ENCODE measurements at places on chromosomes 6 and 20.

DNA sequence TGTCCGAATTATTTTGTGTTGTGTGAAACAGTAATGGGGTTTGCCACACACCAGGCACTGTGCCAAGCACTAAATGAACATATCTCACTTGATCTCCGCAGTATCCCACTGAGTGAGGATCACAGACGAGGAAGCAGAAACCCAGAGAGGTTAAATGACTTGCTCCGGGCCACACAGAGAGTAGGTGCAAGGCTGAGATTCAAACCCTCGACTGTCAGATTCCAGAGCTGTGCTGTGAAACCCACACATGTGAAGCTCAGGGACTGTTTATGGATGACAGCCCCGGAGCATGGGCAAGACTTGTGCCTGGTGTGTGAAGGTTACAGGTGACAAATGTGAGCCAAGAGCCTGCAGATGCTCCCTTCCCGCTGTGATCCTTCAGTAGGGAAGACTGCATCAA lies 87.8 kb upstream of the SIRPA start:
- no peak for DNase-seq

GRCh38 chr6:42690151-42690702 lies 32.2 kb downstream of the PRPH2 start:
- DNase-seq, result no peak

GRCh38 chr20:52252664-52253063 lies 61.1 kb upstream of the ZFP64 start:
- no peak for DNase-seq

DNA sequence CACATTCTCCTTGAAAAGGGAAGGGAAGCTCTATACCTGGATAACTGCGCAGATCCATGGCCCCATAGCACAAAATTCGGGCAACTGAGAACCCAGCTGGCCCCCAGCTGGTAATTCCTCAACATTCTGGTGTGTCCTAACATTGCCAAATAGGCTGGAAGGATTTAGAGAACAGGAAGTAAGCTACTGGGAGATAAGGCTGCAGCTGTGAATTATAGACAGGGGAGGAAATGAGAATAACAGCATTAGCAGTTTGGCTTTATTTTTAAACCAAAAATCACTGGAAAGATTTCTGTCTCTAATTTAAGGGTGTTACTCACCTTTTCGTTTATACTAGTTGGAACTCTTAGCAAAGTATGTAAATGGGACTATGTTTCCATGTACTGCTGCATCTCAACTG lies 97.2 kb downstream of the TULP4 start:
- no peak for DNase-seq

GRCh38 chr20:63322146-63322932 lies 29.4 kb downstream of the COL20A1 start:
- DNase-seq, result no peak

GRCh38 chr20:49896204-49896603 lies 19.1 kb downstream of the SPATA2 start:
- no peak for DNase-seq

DNA sequence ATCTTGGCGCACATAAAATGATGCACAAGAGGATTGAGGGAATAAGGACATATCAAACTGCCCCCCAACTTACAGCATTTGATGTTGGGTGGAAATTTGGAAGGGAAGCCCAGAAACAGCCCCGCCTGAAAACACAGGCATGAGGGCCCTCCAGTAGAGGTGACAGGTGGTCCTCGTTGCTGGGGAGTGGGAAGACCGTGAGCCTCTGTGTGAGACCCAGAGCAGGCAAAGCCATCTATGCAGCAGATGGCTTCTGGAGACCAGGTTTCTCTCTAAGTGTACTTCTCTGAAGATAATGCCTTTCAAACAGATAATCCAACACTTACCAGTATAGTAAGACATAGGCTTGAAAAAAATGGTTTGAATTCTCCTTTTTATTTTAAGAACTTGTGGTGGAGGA lies 132.2 kb upstream of the INSM1 start:
- DNase-seq, result no peak

DNA sequence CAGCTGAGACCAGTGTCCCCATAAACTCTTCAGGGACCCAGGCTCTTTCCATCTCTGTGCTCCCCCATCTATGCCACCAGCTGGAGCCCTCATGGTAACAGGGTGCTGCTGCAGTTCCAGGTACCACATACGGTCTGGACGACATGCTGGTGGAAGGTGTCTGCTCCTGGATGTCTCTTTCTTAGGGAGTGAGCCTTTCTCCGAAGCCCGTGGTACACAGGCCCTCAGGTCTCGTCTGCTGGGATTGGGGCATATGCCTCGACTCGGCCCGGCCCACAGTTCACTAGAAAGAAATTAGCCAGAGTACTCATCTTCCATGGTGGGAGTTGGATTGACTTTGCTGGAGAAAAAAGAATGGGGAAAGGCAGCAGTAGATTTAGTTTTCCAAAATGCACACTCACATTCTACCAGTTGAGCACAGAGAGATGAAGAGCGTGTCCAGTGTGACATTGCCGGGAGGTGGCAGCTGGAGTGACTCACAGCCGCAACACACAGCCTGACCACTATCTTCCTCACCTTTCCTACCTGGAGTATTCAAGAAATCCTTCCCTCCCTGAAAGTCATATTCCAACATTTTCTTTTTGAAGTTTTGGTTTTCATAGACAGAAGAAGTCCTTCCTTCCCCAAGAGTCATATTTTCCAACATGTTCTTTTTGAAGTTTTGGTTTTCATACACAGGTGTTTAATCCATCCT lies 18.6 kb upstream of the SPO11 start:
- no peak for DNase-seq

- DNase-seq, result no peak
Measured at GRCh38 chr6:76810286-76810685, 653.0 kb downstream of the HTR1B start.

Measured in stromal cell of bone marrow (primary cell).